Activated CD4-positive, CD25-positive, alpha-beta regulatory T cell (primary cell): ENCODE measurements at places on chromosomes 6 and 20.

GRCh38 chr20:61514396-61514795 lies 262.3 kb downstream of the CDH4 start:
- no peak for DNase-seq

DNA sequence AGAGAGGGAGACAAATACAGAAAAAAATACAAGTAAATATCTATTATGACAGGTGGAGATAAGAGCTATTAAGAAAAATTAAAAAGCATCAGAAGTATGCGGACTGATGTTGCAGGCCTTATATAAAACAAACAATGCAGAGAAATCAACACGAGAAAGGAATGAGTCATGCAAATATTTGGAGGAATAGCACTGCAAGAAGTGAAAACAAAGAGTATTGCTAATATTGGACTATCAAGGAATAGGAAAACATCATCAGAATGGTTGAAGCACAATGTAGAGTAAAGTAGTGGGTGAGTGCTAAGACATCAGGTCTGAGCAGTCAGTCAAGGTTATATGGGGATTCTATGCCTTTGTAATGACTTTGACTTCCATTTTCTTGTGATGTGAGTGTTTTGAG lies 657.5 kb upstream of the GJE1 start:
- no peak for DNase-seq

DNA sequence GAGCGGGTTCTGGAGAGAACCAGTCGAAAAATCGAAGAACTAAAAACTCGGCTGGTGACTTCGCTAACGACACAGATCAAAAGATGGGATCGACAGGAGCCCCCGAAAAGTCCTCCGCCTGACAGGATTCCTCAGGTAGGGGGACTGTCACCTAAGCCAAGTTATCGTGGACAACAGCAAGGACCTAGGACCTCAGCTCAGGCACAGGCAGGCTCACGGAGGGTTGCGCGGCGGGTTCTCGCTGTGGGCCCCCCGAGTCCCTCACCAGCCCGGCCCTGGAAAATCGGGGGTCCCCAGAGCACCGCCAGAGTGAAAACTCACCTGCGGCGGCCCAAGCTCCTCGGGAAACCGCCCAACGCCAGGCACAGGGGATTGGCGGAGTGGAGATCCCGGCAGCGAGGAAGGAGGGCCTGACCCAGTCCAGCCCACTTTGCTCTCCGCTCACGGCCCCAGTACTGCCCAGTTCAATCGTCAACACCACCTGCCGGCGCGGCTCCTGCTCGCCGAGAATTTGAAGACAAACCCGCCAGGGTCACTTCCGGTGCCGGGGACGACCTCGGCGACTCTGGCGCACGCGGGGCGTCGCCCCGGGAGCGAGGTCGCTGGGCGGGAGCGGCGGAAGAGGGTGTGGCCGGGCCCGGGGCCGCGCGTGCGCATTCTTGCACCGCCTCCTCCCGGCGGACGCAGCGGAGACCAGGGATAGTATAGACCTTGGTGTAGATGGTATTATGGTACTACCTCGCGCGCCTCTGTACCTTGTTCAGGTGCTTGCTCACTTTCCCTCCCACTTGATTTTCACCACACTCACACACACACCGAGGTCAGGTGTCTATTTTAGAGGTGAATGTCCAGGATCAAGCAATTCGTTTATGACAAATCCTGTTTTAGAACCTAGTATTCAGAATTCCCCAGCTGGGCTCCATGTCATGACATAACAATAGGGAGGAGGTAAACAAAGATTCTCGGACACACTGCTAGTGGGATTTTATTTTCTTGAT lies at the start of gene KATNA1:
Gene KATNA1, minus strand, starts transcription at position 567 of the 998 bp plus-strand sequence. CDS start 10,167 bp downstream, outside the sequence.
- peak; percentile 72 for DNase-seq

- DNase-seq = no peak
These were observed 746.0 kb upstream of the DEFB115 start for GRCh38 chr20:30511322-30512030.

- no peak for DNase-seq
These were observed 248.5 kb downstream of the BTBD3 start for GRCh38 chr20:12166053-12166717.

GRCh38 chr20:11219192-11219591 lies 545.4 kb upstream of the JAG1 start:
- DNase-seq = no peak

- DNase-seq = no peak
These were observed 67.9 kb downstream of the GCLC start for GRCh38 chr6:53476964-53477363.

DNA sequence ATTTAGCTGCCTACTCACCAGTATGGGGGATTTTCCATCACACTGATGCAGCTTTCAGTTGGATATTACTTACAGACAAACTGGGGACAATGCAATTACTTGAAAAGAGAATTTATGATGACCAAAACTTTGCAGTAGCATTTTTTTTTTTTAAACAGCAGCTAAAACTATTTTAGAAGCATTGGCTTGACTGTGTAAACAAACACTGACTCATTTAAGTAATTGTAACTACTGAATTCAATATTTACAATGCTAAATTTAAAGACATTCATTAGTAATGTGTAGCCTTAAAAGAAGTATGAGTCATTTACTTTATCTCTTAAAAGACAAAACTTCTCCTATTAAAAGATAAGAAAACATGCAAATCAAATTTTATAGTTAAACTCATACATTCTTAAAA lies 295.9 kb upstream of the FERMT1 start:
- no peak for DNase-seq

DNA sequence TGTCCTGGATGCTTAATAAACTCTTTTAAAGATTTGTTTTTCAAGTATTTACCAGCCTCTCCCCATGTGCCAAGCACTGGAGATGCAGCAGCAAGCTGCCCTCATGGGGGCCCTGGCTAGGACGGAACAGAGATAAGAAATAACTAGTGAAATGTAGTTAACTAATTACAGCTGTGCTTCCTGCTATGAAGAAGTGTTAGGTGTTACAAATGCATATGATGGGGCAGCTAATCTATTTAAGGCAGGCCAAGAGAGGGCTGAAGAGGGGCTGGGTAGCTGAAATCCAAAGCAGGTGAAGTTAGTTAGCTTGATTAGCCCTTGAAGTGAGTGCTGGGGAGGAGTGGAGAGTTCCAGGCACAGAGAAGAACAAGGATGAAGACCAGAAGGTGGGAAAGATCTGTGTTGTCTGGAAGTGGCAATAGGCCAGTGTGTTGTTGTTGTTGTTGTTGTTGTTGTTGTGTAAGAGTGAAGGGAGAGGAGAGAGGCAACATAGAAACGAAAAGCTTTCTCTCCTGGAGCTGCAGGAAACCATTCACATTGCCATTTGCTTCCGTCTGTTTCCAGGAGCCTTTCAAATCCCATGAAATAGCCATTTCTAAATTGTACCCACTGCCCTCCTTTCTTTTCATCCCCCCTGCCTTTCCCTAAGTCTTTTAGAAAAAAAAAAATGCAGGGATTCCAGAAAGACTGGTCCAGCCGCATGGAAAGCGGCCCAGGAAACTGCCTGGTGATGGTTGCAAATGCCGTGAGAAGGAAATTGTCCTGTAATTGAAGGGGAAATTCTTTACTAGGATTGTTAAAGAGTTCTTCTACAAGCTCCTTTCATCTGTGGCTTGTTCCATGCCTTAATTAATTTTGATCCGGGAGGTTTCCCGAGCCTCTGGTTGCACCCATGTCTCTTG lies 119.6 kb downstream of the TFAP2C start:
- DNase-seq = no peak

- DNase-seq = no peak
These were observed 6.7 kb downstream of the TSHZ2 start for GRCh38 chr20:52978851-52979250.

GRCh38 chr20:57071283-57071731 lies 195.1 kb downstream of the BMP7 start:
- no peak for DNase-seq

- DNase-seq = no peak
These were observed 83.1 kb upstream of the PTPN1 start for GRCh38 chr20:50426866-50427718.

DNA sequence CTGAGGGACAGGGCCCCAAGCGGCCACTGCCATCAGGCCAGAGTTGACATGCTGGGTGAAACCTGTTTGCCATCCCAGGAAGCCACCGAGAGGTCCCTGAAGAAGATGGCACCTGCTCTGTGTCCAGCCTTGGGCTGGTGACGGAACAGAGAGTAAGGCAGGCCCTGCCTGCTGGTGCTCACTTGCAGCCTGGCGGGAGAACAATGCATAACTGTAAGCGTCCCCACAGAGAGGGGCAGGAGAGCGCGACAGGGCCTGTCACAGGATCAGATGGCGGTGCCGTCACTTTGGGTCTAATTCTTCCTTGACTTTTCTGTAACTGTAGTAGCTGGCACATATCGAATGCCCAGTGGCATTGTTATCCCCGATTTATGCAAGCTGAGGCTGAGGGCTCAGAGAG lies 29.0 kb upstream of the VSTM2L start:
- no peak for DNase-seq

DNA sequence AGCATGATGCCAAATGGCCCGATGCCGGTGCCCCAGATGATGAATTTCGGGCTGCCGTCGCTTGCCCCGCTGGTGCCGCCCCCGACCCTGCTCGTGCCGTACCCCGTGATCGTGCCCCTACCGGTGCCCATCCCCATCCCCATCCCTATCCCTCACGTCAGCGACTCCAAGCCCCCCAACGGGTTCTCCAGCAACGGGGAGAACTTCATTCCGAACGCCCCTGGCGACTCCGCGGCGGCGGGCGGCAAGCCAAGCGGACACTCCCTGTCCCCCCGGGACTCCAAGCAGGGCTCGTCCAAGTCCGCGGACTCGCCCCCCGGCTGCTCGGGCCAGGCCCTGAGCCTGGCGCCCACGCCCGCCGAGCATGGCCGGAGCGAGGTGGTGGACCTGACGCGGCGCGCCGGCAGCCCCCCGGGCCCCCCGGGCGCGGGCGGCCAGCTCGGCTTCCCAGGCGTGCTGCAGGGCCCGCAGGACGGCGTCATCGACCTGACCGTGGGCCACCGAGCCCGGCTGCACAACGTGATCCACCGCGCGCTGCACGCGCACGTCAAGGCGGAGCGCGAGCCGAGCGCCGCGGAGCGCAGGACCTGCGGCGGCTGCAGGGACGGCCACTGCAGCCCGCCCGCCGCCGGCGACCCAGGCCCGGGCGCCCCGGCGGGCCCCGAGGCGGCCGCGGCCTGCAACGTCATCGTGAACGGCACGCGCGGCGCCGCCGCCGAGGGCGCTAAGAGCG lies 144.6 kb downstream of the SOBP start:
- no peak for DNase-seq

- no peak for DNase-seq
These were observed 33.2 kb downstream of the SYNDIG1 start for GRCh38 chr20:24502661-24503060.

DNA sequence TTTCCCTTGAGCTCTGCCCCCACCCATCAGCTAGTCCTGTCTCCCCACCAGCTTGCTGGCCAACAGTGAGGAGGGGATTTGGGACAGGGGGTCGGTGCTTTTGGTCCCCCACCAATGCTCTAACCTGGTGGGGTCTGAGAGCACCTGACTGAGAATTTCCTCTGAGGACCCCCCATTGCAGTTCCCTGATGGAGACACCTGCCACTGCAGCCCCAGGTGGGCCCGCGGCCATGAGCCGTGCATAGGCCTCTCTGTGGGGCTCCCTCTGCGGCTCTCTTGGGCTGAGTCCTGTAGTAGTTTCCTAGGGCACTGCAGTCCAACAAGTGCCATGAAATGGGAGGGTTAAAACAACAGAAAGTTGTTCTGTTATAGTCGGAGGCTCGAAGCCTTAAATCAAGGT lies 172.2 kb upstream of the SNX9 start:
- DNase-seq = no peak

DNA sequence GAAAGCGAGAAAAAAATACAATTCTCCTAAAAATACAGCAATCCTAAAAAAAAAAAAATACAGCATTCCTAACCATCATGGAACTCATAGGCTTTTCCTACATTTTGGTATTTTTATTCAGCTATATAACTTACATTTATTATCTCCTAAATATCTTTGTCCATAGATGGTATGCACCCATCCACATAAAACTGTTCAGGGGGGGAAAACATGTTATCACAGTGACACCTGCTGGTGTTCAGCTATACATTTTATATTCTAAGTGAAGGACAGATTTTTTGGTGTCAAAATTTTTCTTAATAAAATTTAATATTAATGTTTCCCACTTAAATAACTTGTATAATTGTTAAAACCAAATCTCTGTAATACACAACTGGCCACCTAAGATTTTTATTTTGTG lies 58.0 kb downstream of the BLOC1S5 start:
- no peak for DNase-seq

- DNase-seq = no peak
These were observed 66.9 kb downstream of the GMPR start for GRCh38 chr6:16305246-16305725.

DNA sequence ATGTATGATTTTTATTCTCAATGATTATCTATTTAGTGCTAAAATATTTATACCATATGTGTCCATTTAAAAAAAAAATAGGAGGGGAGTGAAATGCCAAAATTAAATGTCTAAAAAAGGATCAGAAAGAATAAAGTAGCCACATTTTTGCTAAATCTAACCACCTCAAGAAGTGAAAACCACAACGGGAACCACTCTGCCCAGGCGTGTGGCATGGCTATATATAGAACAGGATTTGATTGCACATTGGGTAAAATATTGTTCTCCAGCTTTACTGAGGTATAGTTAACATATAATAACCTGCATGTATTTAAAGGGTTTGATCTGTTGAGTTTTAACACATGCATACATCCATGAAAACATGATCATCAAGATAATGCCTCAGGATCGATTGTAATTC lies 19.0 kb upstream of the AFDN start:
- DNase-seq = no peak

DNA sequence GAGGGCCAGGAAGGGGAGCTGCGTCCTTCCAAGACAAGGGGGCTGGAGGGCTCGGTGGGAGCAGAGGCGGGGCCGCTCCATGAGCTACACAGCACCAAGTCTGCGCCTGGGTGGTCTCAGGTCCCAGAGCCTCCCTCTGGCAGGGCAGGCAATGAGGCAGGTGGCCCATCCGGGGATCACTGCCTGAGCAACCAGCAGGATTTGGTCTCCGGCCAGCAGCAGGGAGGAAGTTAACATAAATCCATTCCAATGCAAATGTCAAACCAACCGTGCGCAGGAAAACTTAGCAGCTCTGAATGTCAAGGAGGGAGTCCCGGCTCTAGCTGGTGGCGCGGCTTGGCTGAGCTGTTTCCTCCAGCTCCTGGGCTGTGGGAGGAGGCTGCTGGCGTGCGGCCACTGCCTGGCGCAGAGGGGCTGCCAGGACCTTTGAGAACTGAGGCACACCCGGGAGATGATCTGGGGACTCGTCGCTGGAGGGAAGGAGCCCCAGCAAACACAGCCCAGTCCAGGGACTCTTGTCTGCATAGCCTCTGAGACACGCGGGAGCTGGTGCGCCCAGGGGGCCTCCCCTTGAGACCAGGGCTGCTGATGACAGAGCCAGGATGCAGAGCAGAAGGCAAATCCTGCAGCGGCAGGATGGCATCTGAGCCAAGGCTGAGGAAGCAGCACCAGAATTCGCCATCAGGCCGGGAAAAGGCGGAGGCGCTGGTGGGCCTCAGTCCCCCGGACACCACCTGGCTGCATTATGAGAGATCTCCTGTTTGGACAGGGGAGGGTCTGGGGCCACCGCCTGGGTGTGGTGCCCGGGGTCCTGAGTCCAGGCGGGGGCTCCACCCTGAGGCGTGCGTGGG lies 33.1 kb upstream of the CHRNA4 start:
- DNase-seq = no peak

GRCh38 chr20:33438481-33438880 lies 5.1 kb downstream of the SNTA1 start:
- DNase-seq = no peak

GRCh38 chr6:56772737-56773184 lies 130.1 kb upstream of the DST start:
- DNase-seq = no peak
